Daoy (cell line): ENCODE measurements at places on chromosomes 5 and 9. TPM values are rescaled to one million over a fixed set of nuclear protein-coding genes. Genes with fewer than 3 reads are reported as not detected.

DNA sequence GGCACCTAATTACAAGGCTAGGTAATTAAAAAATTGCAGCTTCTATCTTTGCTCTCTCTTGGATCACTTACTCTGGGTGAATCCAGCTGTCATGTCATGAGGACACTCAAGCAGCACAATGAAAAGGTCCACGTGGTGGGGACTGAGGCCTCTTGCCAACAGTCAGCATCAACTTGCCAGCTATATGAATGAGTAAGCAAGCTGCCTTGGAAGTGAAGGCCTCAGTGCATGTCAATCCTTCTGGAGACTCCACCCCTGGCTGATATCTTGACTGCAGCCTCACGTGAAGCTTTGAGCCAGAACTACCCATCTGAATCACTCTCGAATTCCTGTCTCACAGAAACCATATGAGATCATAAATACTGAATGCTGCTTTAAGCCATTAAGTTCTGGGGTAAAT, 140.5 kb downstream of the SNX18 start:
- DNase-seq, result peak; percentile 81

The MCIDAS gene
- total RNA-seq, result 0.95 and 2.1 TPM in 2 replicates

DNA sequence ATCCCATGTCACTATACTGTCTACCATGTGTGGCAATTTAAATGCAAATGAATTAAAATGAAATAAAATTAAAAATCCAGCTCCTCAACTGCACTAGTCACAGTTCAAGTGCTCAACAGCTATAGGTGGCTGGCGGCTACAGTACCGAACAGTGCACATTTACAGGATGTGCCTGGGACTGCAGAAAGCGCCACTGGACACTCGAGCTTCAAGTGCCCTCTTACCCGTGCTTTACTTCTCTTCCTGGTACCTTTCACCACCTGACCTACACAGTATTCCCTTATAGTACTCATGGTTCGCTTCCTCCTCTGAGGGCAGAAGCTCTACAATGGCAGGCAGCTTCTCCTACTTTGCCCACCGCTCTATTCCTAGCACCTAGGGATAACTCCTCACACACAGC, 166.6 kb downstream of the FANCC start:
- no peak for DNase-seq

The TRPM6 gene
- 0.03 and 0.11 TPM in 2 replicates for total RNA-seq

GRCh38 chr9:127917603-127918002, 762 bp upstream of the ST6GALNAC4 start:
- no peak for DNase-seq
